HFFc6 (cell line): ENCODE measurements at places on chromosomes 12 and 14.
A peak's percentile ranks its signal among the peaks of the same experiment; 100 is the strongest.

GRCh38 chr12:116125956-116126566 is 151.4 kb downstream of the MED13L start:
- DNase-seq: no peak

DNA sequence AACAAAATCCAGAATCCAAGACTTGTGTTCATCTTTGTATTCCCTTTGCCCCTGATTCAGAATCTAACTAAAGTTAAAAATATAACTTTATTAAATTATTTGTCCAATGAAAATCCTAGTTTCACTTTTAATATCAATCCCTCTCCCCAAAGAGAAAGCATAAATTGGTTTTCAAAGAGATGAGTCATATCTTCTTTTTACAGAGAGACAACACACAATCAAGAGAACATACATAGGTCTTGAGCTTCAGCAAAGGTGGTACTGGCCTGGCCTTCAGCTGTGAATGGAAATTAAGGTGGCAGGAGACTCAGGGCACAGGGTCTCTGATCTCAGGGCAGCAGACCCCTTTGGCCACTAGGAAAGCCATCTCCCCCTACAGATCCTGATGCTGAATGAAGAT is 4.3 kb upstream of the ASCL1 start:
- DNase-seq: no peak

GRCh38 chr12:2526371-2526770 is 268.4 kb upstream of the FKBP4 start:
- no peak for DNase-seq

DNA sequence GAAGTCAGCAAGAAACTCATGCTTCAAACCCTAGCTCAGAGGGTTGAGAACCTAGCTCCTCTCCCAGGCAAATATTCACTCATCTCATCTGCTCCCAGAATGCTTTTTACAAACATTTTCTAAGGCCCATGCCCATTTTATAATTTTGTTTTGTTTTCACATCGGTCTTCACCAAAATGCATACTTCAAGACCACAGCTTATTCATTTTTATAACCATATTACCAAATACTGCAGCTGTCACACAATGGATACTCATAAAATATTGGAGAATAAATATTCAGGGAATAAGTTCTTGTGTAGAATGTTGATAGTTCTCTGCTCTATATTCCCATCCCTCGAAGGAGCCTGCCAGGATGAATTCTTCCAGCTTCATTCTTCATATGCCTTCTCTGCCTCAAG is 50.8 kb upstream of the HOXC13 start:
- DNase-seq: no peak

- no peak for DNase-seq
These were observed 16.0 kb upstream of the AQP2 start for GRCh38 chr12:49934505-49934904.

GRCh38 chr12:63805704-63806672 is 26.3 kb downstream of the RXYLT1 start:
- DNase-seq: no peak

- peak; percentile 7 for DNase-seq
These were observed 60.9 kb upstream of the GPATCH2L start for GRCh38 chr14:76090616-76091391.

GRCh38 chr12:58211211-58211610 is 269.8 kb downstream of the ATP23 start:
- no peak for DNase-seq

- no peak for DNase-seq
These were observed 96.5 kb upstream of the NCOR2 start for GRCh38 chr12:124663771-124664366.

DNA sequence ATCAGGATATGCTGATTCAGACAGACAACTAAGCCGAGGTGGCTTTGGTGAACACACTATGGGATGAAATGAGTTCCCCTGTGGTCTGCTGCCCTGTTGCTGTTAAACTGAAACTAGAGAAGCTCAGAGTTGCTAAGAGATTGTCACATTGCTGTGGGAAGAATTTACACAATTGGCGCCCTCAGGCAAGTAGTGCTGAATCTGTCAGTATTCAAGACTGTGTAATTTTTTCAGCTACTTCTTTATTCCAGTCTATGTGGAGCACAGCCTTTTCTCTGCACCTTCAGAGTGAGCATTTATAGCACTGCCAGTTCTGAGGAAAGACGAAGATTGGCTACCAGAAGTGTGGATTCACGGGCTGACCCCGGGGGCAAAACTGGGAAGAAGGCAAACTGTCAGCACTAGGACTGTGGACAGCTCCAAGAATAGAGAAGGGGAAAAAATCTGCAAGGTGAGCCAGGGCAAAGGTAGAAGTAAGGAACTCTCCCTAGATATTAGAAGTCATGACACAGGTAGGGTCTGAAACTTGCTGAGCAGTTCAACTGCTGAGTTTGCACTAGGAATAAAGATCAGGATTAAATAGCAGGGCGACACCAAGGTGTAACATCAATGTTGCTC is 218.8 kb upstream of the TMPO start:
- DNase-seq: no peak

DNA sequence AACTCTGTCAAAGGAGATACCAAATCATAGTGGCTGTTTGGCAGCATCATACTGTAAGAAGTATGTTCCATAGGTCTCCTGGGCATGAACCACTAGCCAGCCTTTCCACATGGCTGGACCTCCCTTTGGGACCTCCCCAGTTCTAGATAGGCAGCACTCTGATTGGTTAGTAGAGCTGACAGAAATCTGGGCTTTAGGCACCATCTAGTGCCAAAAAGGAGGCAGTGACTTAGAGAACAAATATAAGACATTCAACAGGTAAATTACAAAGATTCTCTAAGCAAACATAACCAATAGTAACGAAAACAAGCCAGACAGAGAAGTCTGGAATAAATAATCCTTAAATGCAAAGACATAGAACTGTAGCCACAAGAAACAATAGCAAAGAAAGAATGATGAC is 148.0 kb upstream of the PDE3A start:
- no peak for DNase-seq

GRCh38 chr14:98890556-98891340 is 381.2 kb downstream of the BCL11B start:
- DNase-seq: no peak

GRCh38 chr14:94110552-94111181 is at the start of gene IFI27:
TSS of gene IFI27 (plus strand) at chr14:94110736.
- no peak for DNase-seq

DNA sequence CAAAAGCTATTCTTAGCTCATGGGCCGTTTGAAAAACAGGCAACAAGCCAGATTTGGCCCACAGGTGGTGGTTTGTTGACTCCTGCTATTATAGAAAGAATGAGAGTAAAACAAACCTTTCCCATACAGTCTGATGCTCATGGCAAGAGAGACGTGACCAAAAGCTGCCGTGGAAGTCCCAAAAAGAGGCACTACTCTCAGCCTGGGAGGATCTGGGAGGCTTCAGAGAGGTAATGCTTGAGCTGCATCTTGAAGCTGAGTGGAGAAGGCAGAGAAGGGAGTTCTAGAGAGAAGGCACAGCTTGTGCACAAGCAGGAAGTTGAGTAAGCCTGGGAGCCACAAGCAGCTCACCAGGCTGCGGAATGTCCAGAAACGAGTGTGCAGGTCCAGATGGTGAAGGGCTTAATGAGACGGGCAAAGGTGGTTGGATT is 9.6 kb downstream of the PLXNC1 start:
- DNase-seq: no peak

DNA sequence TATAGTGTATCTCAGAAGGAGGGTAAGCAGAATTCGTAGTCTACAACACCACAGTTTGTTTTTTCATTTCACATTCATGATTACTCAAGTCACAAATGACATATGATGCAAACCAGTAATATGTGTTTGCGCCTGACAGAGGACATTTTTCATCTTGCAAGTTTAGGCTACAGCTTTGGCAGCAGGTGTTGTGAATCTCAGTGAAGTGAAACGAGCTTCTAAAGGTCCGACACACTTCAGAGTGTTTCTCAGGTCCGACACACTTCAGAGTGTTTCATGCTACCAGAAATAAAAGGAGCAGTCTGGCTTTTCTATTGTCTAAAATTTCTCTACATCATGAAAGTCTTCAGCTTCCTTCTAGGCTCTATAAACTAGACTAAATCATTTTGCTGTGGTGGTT is 22.7 kb downstream of the CLEC14A start:
- no peak for DNase-seq

DNA sequence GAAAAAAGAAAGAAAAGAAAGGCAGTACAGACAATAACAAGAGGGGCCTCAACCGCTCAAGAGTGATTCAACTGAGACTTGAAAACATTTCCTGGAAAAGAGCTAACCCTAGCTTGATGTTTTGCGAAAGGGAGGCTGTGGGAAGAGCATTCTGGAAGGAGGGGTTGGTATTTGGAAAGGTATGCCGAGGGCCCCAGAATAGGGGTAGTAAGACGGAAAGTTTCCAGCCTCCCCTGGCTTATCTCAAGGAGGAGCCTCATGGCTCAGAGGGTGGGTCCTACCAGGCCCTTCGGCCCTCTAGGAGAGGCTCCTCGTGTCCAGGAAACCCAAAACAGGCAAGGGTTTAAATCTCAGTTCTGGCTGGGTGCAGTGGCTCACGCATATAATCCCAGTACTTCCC is 8.4 kb downstream of the RNU4-2 start:
- DNase-seq: no peak

DNA sequence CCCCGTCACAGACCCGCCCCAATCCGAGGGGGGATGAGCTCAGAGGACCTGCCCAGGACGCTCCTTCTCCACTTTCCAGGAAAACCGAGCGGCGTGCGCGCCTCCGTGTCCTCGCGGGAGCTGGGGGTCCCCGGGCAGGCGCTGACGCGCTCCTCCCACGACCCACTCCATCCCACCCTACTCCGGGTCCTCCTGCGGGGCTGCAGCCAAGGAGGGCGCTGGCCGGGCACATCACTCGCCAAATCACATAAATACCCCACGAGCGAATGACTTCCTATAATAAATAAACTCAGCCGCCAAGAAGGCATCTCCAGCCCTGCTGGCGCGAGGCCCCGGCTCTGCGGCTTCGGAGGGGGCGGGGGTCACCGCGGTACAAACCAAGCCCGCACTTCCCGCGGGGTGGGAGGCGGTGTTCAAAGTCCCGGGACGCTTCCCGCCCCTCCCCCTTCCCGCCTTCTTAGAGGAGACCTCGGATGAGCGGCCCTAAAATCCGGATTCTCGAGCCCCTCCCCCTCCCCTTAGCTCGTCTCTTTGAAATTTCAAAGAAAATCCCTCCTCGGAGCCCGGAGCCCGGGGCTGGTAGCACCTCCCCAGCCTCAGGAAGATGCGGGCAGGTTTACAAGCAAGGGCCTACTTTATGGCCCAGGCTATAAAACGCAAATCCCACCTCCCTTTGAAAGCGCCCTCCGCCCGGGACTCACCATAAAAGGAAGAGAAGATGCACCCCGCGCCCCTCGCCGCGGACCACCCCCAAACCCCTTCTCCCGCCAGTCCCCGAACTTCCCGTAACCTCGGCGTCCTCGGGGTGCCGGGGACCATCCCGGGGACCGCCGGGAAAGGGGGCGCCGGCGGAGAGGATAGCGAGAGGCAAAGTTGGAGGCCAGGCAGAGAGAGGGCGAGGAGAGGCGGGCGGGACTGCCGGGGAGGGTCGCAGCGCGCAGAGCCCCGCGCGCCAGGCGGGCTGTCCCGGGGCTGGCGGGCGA is 712 bp upstream of the FZD10 start:
- no peak for DNase-seq

DNA sequence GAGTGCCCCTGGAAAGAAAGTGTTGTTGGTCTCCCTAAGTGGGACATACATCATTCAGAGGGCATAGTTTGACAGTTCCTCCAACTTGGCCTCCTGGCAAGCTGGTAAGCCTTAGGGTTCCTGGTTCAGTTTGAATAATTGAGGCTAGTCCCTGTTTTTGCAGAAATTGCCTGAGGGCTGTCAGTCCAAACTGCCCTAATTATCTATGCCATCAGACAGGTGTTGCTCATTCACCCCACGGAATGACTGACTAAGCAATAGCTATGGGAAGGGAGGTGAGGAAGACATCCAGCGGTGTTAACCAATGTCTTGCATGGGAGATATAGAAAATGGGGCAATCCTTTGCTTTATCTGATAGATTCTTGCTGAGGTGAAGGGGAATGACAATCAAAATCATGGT is 37.6 kb downstream of the SPTSSA start:
- no peak for DNase-seq

- no peak for DNase-seq
These were observed 912 bp downstream of the PSME1 start for GRCh38 chr14:24136684-24137528.

- DNase-seq: no peak
These were observed 424.4 kb upstream of the LMO3 start for GRCh38 chr12:17030338-17030737.

GRCh38 chr12:106107566-106107965 is 31.2 kb downstream of the NUAK1 start:
- DNase-seq: peak; percentile 71

- DNase-seq: no peak
These were observed 3.3 kb downstream of the ENO2 start for GRCh38 chr12:6917491-6918231.
